ENCODE measurements at places on chromosomes 11 and 22.

GRCh38 chr11:125402435-125402834 lies 93.6 kb downstream of the FEZ1 start:
- DNase-seq, result no peak

DNA sequence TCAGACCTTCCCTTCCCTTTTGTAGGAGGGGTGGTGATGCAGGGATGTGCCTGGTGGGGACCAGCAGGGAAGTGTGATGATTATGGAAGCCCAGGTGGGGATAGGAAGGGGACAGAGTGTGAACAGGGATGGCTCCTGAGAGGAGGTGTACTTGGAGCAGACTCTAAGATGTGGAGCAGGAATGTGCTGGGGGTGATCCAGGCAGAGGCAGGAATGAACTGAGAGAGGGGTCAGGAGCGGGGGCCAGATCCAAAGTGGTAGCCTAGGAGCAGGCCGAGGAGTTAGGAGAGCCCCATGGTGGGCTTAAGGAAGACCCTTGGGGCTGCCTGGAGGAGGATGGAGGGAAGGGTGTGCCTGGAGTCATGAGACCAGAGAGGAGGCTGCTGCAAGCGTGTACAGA lies 3.7 kb downstream of the NPTXR start:
- no peak for DNase-seq

GRCh38 chr11:472272-472671 lies 22.2 kb downstream of the PTDSS2 start:
- no peak for DNase-seq

GRCh38 chr22:31105282-31105929 lies 2.0 kb downstream of the SELENOM start:
- no peak for DNase-seq

- no peak for DNase-seq
These were observed 144.7 kb upstream of the LMO1 start for GRCh38 chr11:8408151-8408941.

GRCh38 chr11:97454988-97455387 lies 1065.2 kb downstream of the JRKL start:
- DNase-seq, result no peak

DNA sequence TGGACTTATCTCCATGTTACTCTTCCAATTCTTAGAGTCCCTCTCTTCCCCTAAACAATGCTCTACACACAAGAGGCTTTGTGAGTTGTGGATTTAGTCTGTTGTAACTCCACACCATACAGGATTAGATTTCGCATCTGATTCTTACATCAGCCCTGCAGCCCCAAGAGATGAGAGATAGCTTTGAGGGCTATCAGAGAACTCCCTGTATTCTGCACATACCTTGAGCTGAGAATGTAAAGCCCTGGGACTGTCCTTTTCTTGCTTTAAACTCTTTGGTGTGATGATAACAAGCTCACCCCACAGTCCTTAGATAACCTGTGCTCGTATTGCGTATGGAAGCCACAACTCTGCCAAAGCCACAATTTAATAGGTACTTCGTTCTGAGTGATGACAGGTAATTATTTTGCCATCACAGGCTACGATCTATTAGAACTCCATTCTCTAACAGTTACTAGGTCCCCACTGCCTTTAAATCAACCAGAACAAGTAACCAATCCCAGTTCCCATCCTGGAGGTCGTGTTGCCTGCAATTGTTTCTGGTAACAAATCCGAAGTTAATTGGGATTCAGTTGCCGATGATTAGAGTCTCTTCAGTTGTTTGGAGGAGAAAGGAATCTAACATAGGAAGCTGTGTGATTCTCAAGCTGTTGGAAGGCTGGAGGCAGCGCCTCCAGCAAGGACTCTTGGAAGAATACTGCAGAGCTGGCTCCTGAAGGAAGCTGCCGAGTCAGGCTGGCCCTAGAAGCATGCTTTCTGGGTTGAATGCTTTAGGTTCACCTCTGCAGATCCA lies 1.3 kb upstream of the PARVG start:
- DNase-seq, result no peak

GRCh38 chr11:116062490-116063171 lies 558.4 kb upstream of the CADM1 start:
- no peak for DNase-seq

All from KBM-7 (cell line).